Effector memory CD4-positive, alpha-beta T cell (primary cell): ENCODE measurements at places on chromosomes 7 and 10.

DNA sequence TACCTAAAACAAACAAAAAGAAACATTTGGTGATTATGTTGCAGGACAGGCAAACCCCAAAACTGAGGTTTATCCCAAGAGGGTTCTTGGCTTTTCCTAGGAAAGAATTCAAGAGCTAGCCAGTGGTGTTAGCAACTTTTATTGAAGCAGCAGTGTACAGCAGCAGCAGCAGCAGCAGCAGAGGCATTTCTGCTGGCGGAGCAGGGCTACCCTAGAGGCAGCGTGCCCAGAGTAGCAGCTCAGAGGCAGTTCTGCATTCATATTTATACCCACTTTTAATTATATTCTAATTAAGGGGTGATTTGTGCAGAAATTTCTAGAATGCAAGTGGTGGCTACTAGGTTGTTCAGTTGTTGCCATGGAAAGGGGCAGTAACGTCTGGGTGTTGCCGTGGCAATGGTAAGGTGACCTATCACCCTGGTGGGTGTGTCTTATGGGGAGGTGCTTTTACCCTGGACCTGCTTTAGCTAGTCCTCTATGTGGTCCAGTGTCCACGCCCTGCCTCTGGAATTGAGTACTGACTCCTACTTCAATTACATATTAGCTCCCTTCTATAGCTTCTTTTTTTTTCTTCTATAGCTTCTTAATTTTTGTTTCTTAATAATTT is 53.9 kb downstream of the VCL start:
- DNase-seq = no peak
- H3K36me3 ChIP-seq = no peaks in the 10 kb centered on the region
- no peak overlapping the region for H3K4me3 ChIP-seq
- H3K27me3 ChIP-seq = no peaks in the 10 kb centered on the region
- no peak overlapping the region for H3K27ac ChIP-seq

GRCh38 chr7:46494028-46494427 is 573.0 kb upstream of the IGFBP3 start:
- DNase-seq = no peak
- H3K4me1 ChIP-seq = no peaks in the 10 kb centered on the region
- no peak overlapping the region for H3K27ac ChIP-seq
- no peaks in the 10 kb centered on the region for H3K27me3 ChIP-seq

- no peak for DNase-seq
- no peak overlapping the region for H3K27ac ChIP-seq
- no peak overlapping the region for H3K4me3 ChIP-seq
- H3K4me1 ChIP-seq = no peaks in the 10 kb centered on the region
Observed at GRCh38 chr7:1073142-1073977, 14.6 kb upstream of the GPER1 start.

GRCh38 chr10:105770524-105771212 is 1129.6 kb downstream of the SORCS3 start:
- DNase-seq = no peak
- H3K4me3 ChIP-seq = no peak overlapping the region
- H3K36me3 ChIP-seq = no peaks in the 10 kb centered on the region
- H3K4me1 ChIP-seq = no peaks in the 10 kb centered on the region

GRCh38 chr7:45324683-45325237 is 167.2 kb downstream of the RAMP3 start:
- H3K27ac ChIP-seq = no peak overlapping the region
- no peaks in the 10 kb centered on the region for H3K36me3 ChIP-seq
- no peak overlapping the region for H3K4me3 ChIP-seq
- H3K27me3 ChIP-seq = peaks cover 3% of the 10 kb centered on the region

DNA sequence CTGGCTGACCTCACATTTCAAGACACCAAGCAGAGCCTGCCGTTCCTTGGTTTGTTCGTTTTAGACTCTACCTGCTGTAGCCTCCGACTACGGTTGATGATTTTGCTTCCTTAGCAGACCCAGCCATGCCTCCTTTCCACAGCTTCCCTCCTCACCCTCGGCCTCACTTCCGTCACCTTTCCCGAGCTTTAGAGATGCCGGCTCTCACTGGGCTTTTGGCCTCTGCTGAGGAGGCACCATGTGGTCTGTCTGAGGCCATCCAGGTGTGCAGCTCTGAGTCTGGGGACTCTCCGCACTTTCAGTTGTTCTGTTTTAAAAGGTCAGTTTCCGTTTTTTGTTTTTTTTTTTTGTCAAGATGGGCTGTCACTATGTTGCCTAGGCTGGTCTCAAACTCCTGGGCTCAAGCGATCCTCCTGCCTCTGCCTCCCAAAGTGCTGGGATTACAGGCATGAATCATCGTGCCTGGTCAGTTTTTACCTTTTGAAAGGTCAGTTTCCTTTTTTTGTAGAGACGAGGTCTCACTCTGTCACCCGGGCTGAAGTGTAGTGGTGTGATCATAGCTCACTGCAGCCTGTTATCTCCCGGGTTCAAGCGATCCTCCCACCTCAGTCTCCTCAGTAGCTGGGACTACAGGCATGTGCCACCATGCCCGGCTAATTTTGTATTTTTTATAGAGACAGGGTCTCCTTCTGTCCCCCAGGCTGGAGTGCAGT is 11.7 kb downstream of the ORAI2 start:
- H3K36me3 ChIP-seq = peaks cover 27% of the 10 kb centered on the region
- no peaks in the 10 kb centered on the region for H3K27me3 ChIP-seq
- H3K4me1 ChIP-seq = no peaks in the 10 kb centered on the region
- H3K27ac ChIP-seq = no peak overlapping the region
- H3K4me3 ChIP-seq = no peak overlapping the region
- DNase-seq = no peak
